ENCODE measurements at places on chromosomes 5 and 9.
A peak's percentile ranks its signal among the peaks of the same experiment; 100 is the strongest.

- no peak for DNase-seq
Measured at GRCh38 chr9:17799369-17799768, 220.5 kb downstream of the SH3GL2 start.

DNA sequence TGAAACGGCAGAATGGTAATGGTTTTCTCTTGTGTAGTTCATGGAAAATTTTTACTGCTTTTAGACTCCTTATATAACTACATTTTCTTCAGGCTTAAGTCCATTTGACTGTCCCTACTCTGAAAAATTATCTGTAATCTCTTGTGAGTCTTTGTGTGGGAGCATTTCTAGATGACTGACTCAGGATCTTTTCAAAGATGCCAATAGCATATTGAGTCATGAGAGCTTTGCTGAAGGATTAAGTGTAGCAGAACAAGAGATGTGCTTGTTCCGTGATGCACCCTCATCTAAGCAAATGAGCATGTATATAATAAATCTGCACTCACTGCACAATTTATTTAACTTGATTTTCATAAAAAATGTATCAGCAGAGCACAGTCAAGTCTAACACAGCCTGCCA lies 298.7 kb upstream of the CDH6 start:
- DNase-seq: peak; percentile 14

DNA sequence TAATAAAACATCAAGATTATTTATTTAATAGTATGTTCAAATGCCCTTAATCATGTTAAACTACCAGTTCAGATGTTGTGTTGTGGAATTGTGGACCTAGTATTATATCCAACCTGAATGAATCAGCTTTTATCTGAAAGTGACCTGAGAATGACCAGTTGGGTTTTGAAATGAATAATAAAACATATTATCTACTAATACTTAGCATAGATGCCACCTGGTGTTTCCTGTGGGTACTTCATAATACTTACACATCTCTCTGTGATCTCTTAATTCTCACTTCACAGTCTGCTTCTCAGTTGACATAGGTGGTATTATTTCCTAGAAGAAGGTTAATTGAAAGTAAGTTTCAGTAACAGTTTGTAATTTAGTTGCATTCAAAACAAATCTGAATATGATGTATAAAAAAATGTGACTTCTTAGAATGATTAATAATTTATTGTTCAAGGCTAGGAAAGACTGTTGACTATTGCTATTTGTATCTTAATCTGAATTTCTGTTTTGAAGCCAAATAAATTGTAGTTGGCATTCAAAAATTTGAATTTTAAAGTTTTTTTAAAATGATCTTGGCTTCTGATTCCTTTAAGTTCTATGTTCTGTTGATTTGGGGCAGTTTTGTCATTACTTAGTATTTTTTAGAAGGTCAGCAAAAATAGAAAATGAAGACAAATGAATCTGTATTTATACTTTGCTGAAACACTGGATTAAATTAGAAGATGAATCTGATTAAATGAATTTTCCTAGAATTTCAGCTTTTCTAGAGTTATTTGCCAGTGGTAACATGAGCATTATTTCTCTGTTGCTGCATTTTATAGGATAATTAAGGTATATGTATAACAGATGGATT lies 48.2 kb downstream of the KIF2A start:
- peak; percentile 27 for DNase-seq

DNA sequence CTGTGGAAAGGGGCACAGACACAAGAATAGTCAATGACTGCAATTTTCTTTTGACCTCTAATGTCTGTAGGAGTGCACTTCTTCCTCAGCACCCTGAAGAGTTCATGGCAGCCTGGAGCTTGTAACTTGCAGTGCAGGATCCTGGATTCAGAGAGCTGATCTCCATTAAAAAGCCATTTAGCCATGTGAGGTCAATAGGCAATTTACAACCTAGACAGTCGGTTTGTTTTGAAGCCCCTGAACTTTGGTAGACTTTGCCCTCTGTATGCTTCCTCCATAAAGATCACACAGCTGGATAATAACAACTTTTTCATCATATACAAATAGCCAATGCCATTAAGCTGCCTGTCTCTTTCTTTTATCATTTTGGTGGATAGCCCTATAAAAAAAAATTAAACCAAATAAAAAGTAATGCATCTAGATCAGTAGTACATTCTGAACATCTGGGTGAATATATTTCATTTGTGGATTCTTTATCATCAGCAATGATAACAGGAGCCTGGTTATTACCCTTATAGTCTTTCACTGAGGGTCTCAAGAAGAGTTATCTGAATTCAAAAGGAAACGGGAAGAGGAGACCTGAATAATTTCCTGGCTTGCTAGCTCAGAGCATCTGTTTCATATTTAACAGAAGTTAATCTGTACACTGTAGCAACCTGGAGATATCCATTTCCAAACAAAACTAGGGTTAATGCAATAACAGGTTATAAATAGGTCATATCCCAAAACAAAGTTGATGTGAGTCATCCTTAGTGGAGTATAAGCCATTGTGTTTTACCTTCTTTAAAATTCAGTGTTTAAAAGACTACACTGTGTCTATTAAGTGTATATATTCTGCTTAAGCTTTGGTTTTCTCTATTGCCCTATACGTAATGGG lies 193.8 kb upstream of the ACTBL2 start:
- DNase-seq: peak; percentile 27

GRCh38 chr9:92528522-92528849 lies 7.3 kb downstream of the ECM2 start:
- no peak for DNase-seq

GRCh38 chr9:99262949-99263418 lies 40.9 kb downstream of the SEC61B start:
- no peak for DNase-seq

- no peak for DNase-seq
Measured at GRCh38 chr9:33468797-33469621, 4.7 kb downstream of the NOL6 start.

DNA sequence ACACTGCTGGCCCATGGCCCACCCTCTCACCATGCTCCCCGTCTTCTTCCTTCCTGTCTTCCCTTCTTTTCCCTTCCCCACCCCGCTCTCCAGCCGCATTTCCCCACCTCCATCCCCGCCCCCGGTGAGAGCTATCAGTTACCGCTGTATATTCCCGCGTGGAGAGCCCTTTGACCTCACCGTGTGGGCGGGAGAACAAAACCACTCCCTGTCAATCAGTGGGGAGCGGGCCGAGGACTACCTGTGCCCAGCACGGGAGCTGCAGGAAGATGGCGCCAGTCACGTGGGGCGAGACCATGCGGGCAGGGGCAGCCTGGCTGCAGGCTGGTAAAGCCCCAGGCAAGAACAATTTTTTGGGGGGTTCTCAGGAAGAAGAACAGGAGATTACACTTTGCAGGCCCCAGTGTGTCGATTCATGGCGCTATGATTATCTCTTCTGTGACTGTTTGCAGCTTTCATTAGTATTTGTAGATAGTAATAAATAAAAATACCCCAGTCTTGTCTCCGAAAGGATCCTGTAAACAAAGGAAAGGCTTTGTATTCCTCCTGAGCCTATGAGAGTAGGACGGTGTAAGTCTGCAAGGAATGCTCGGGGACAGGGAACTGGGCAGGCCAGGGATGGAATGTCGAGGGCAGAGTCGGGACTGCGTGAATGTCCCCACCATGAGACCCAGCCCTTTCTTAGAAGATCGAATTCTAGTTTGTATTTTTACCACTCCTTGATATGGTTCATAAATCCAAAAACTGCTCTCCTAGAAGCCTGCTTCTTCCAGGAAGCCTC lies 14.8 kb upstream of the DMRT1 start:
- DNase-seq: no peak

- DNase-seq: no peak
Measured at GRCh38 chr9:19176856-19177255, 49.6 kb upstream of the PLIN2 start.

DNA sequence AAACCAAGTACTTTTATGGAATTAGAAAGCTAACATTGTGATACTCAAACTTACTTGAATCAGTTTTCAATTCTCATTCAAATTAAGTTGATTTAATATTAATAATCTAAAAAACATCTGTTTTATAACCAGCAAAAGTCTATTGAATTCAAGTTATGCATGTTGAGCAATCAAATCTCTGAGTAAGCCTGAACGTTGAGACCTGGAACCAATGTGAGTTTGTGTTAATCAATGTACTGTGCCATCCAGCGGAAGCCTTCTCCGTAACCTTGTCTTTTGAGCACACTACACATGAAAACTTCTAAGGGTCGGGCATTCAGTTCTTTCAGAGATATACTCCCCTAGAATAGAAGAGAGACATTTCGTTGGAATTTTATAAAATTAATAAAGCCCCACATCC lies 25.9 kb downstream of the SAR1B start:
- no peak for DNase-seq

GRCh38 chr9:133101356-133102189 lies 19.5 kb downstream of the RALGDS start:
- DNase-seq: no peak

DNA sequence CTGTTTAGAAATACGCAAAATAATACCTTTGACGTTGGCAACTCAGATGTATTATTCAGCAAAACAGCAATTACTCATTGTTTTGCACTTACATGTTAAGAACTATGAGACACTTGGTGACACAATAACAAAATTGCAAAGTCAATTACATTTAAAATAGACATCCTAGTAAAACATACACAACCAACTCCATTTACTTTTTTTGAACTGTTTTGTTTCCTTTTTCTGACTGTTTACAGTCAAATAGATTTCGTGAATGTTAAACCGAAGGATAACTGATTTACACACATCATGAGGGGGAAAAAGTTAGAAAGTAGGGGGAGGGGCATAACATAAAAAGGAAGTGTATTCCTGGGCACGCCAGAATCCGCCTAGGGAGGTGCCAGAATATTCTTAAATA lies 220.1 kb downstream of the MEF2C start:
- DNase-seq: no peak

DNA sequence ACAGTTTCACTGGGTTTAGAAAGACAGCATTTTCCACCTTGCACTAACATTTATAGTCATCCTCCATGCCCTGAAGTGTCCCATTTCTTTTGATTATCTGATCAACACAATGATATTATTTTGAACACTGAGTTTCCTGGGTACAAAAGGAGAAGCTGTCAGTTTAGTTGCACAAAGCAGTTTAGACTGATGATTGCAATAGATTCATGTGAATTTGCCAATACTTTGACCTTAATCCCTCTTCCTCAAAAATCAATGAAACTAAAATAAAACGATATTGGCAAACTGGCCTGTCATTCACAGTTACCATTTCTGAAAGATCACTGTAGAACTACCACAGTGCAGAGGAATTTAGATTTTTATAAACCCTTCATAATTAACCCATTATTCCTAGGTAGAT lies 34.2 kb upstream of the RASGRF2 start:
- DNase-seq: no peak

- DNase-seq: no peak
Measured at GRCh38 chr9:128728298-128728697, 4.4 kb upstream of the ZDHHC12 start.

GRCh38 chr5:55672477-55672911 lies 39.6 kb downstream of the SLC38A9 start:
- peak; percentile 29 for DNase-seq

DNA sequence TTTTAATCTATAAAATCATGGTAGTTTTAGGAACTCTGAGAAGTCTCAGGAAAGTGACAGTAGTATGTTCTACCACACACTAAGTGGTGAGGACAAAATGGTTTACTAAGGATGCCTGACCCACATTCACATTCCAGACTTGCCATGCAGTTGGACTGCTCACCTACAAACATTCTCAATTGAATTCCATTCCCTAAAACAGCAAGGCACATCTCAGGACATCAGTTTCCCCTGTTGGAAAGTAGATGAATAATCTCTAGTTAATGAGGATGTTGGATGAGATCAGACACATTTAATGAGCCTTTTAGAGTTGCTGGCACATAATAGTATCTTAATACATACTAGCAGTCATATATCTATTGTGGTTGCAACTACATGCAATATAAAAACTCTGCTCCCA lies 76.6 kb downstream of the ZNF618 start:
- DNase-seq: peak; percentile 42

DNA sequence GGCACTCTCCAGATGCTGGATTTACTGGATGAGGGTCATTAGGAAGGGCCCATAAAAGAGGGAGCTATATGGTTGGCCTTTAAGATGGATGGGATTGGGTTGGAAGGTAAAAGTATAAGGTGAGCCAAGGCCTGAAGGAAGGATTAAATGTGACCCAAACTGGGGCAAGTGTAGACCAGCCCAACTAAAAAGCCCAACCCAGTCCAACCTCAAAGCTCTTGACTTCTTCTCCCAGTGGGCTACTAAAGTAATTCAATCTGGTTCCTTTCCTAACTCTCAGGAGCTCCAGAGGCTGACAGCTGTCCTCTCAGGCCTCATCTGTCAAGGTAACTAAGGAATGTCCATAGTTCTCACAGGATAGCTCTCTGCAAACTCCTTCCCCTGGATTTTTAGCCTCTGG lies 122.2 kb upstream of the EFNA5 start:
- no peak for DNase-seq

- peak; percentile 24 for DNase-seq
Measured at GRCh38 chr5:161546470-161547301, at the start of gene GABRB2. TSS of gene GABRB2 (minus strand) at chr5:161546725. CDS start at chr5:161546643, 82 bp downstream.

- no peak for DNase-seq
Measured at GRCh38 chr9:75548871-75549270, 341.6 kb upstream of the PCSK5 start.

DNA sequence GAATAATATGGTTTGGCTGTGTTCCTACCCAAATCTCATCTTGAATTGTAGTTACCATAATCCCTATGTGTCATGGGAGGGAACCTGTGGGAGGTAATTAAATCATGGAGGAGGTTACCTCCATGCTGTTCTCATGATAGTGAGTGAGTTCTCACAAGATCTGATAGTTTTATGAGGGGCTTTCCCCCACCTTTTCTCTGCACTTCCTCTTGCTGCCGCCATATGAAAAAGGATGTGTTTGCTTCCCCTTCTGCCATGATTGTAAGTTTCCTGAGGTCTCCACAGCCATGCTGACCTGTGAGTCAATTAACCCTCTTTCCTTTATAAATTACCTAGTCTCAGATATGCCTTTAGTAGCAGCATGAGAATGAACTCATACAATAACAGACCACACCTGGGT lies 63.7 kb upstream of the PRR16 start:
- DNase-seq: no peak

DNA sequence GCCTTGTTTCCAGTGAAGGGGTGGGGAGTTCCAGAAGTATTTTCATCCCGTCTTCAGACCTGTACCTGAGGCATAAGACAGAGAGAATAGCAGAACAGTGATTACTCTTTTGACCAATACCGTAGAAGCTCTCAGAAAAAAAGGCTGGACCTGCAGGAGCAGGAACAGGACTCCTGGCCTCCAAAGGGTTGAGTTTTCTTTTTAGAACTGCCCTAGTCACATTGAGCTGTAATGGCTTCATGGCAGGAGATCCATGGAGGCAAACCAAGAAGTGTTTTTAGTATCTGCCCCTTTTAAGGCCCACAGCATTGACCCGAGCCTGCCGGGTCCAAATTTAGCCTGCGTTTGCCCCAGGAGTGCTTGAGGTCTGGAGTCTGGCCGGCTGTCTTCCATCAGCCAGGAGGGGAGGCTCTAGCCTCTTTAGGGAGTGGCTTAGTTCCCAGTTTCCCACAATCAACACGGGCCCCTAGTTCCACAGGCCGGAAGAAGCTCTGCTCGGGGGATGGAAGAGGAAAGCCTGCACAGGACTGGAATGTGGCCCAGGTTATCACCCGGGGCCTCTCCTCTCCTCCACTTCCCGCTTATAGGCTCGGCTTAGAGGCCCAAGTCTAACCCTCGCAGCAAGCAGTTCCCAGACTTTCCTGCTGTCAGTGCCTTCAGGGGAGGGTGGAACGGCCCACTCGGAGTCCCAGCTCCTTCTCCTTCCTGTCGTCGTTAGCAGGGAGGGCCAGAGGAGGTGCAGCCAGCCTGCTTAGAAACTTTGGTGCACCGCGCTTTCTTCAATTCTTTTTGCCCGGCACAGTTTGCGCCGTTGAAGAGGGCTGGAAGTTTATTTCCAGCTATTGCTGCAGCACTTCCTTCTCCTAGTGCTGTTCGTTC lies 80.7 kb downstream of the C9orf152 start:
- DNase-seq: peak; percentile 64

Measured in fibroblast of skin of abdomen (primary cell).